ENCODE measurements at places on chromosomes 7 and 10.

GRCh38 chr10:122186816-122187810, 84.0 kb upstream of the BTBD16 start:
- no peak overlapping the region for H3K27ac ChIP-seq
- no peaks in the 10 kb centered on the region for H3K27me3 ChIP-seq
- DNase-seq, result no peak
- no peak overlapping the region for H3K4me3 ChIP-seq
- no peaks in the 10 kb centered on the region for H3K36me3 ChIP-seq

GRCh38 chr7:130894146-130894908, 160.3 kb upstream of the KLF14 start:
- no peak overlapping the region for H3K4me3 ChIP-seq
- DNase-seq, result no peak
- H3K36me3 ChIP-seq, result peaks cover 3% of the 10 kb centered on the region

DNA sequence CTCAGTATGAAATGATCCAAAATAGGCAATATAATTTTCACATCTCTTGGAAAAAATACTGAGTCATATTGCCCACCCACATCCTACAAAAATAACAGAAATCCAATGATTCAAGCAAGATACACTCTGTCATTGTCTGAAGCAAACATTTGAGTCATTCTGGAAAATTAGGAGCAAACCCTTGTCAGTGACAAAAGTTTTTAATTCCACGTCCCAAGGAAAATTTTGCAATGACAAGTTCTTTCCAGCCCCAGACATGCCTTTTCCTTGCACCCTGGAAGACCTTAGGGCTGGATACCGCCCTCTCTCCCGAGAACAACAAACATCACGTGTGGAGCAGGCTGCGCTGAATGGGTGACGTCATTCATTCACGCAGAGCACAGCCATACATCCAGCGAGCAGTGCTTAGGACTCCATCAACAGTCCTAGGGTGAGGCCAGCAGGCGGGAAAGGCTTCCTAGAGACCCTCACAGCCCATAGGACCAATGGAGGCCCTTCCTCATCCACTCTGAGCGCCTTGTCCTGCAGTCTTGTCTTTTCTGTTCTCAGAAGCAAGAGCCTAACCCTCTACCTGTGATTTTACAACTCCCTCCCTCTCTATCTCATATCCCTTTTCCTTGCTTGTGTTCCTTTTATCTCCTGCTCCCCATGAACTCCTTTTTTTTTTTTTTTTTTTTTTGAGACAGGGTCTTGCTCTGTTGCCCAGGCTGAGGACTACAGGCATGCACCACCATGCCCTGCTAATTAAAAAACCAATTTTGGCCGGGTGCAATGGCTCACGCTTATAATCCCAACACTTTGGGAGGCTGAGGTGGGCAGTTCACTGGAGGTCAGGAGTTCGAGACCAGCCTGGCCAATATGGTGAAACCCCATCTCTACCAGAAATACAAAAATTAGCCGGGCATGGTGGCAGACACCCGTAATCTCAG, 23.5 kb upstream of the KDM7A start:
- DNase-seq, result no peak
- H3K4me1 ChIP-seq, result no peaks in the 10 kb centered on the region
- peaks cover 2% of the 10 kb centered on the region for H3K27me3 ChIP-seq
- no peaks in the 10 kb centered on the region for H3K36me3 ChIP-seq

DNA sequence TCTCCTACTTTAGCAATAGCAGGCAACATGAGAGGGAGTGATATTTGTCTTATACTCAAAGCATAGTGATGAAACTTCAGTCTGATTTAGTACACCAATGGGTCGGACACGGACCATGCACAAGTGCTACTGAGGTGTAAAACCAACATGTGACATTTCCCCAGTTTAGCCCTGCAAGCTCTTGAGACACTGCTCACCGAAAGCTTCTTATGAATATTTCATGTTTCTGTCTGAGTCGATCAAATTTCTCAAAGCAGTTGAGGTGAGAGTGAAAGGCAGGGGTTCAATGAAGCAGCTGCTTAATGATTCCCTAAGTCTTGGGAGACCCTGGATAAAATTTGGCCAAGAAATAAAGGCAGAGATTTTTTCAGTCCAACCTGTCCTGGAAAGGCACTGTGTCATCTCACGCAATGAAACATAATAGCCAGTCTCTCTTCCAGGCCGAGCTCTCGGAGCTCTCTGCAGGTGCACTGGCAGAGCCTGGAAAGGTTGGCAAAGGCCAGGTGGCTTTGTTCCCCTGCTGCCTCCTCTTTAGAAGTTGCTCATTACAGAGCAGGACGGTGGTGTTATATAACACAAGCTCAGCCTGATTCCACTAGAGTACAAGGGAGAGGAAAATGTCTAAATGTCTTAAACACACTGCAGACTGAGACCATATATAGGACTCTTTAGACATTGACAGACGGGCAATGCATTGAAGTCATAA, 33.9 kb upstream of the XPNPEP1 start:
- H3K27me3 ChIP-seq, result no peaks in the 10 kb centered on the region
- no peak for DNase-seq
- no peaks in the 10 kb centered on the region for H3K36me3 ChIP-seq
- H3K4me1 ChIP-seq, result peaks cover 27% of the 10 kb centered on the region
- H3K27ac ChIP-seq, result no peak overlapping the region

DNA sequence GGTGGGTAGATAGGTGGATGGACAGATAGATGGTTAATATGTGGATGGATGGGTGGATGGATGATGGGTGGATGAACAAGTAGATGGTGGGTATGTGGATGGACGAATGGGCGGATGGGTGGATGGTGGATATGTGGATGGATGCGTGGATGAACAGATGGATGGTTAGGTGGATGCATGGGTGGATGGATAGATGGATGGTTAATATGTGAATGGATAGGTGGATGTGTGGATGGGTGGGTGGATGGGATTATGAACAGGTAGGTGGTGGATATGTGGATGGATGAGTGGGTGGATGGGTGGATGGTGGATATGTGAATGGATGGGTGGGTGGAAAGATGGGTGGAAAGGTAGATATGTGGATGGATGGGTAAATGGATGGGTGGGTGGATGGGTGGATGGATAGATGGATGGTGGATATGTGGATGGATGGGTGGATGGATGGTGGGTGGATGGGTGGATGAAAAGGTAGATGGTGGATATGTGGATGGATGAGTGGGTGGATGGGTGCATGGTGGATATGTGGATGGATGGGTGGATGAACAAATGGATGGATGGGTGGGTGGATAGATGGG, 14.8 kb downstream of the KNDC1 start:
- no peaks in the 10 kb centered on the region for H3K4me1 ChIP-seq
- H3K4me3 ChIP-seq, result no peak overlapping the region
- no peaks in the 10 kb centered on the region for H3K27me3 ChIP-seq
- H3K36me3 ChIP-seq, result peaks cover 15% of the 10 kb centered on the region

DNA sequence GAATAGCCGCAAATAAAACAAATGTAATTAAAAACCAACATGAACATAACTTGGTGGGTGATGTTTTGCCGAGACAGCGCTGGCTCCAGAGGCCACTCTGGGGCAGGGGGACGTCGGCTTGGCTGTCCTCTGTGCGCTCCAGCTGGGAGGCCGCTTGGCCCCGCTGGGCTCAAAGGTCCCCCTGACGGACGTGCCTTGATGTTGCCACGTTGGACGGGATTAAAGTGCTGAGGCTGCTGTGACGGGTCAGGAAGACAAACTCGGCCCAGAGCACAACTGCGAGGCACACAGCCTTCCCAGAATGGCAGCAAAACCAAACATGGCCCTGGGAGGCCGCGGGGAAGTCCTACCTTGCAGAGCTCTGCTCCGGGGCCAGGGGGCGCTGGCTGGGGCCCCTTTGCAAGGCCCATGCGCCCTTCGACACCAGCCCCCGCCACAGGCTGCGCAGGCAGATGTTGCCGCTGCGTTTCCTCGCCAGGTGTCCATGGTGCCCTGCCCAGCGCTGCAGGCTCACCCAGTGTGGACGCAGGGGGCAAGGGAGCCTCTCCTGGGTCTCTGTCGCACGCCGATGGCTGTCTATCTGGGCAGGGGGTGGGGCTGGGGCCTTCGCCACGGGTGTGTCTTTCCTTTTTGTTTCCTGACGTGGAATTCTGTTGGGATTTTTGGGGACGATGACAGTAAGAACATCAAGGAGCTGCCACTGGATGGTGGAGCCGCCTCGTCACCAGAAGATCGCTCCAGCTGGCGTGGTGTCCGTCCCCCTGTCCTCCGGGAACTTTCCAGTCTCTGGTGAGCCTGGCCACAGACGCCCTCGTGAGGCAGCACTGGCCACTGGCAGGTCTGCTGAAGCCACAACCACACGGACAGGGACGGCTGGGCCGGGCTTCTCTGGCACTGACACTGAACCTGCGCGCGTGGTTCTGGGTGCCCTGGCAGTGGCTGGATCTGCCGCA, 99.6 kb upstream of the DIP2C start:
- peak; percentile 58 for DNase-seq
- H3K4me1 ChIP-seq, result peaks cover 10% of the 10 kb centered on the region
- no peak overlapping the region for H3K27ac ChIP-seq
- no peaks in the 10 kb centered on the region for H3K27me3 ChIP-seq
- no peaks in the 10 kb centered on the region for H3K36me3 ChIP-seq

GRCh38 chr10:101668566-101668965, 26.4 kb downstream of the FBXW4 start:
- H3K36me3 ChIP-seq, result peaks cover 60% of the 10 kb centered on the region
- H3K27me3 ChIP-seq, result no peaks in the 10 kb centered on the region
- H3K27ac ChIP-seq, result peak overlapping the region; percentile 8
- H3K4me3 ChIP-seq, result no peak overlapping the region

GRCh38 chr10:46516660-46517416, 39.6 kb downstream of the GPRIN2 start:
- no peak for DNase-seq
- H3K4me3 ChIP-seq, result no peak overlapping the region
- no peaks in the 10 kb centered on the region for H3K4me1 ChIP-seq
- no peak overlapping the region for H3K27ac ChIP-seq

DNA sequence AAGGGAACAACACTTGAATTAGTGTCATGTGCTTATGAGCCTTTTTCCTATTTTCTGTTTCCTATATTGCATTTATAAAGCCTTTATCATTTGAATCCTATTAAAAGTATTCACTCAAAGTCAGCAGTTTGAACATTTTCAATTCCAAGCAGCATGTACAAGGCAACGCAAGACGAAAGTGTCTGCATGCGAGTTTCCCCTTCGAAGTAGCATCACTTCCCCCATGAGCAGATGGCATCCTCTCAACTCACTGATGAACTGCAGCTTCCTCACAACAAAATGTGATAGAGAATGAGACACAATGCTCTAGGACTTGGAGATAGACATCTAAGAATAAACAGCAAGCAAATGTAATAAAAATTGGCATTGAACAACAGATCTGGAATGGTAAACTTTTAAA, 270.7 kb downstream of the PRPF18 start:
- H3K4me1 ChIP-seq, result no peaks in the 10 kb centered on the region
- H3K4me3 ChIP-seq, result no peak overlapping the region
- H3K36me3 ChIP-seq, result no peaks in the 10 kb centered on the region
- no peaks in the 10 kb centered on the region for H3K27me3 ChIP-seq

DNA sequence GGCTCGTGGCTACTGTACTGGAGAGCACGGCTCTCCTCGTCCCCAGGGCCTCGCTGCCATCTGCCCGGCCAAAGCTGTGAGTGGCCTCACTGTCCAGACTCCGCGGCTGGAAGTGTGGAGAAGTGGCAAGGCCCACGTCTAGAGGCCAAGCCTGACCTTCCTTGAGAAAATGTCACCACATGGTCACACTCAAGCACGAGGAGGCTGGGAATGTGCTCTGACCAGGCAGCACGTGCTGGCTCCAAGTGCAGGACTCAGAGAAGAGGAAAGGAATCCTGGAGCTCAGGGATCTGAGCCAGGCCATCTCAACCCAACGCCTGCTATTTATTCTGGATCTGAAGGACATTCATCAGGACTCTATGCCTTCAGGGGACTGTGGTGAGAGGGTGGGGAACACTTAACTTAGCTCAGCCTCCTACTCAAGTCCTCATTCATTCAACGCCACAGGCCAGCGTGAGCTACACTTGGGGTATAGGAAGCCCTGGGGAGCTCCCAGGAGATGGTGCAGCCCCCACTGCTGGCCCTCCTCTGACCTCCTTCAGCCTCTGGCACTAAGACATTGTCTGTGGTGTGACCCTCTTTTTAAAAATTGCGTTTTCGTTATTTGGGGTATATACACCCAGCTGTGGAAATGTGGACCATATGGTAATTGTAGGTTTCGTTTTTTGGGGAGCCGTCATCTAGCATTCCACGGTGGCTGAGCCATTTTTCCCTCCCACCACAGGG, 29.0 kb downstream of the EN2 start:
- no peak overlapping the region for H3K27ac ChIP-seq
- H3K27me3 ChIP-seq, result peaks cover 75% of the 10 kb centered on the region
- no peak for DNase-seq
- H3K4me3 ChIP-seq, result no peak overlapping the region
- H3K36me3 ChIP-seq, result no peaks in the 10 kb centered on the region

Data from mesothelial cell of epicardium (in vitro differentiated cells).